ENCODE measurements at places on chromosomes 7 and 10. TPM values are rescaled to one million over a fixed set of nuclear protein-coding genes. Genes with fewer than 3 reads are reported as not detected.

- peaks cover 1% of the 10 kb centered on the region for H3K27me3 ChIP-seq
- H3K4me1 ChIP-seq = no peaks in the 10 kb centered on the region
- H3K27ac ChIP-seq = no peak overlapping the region
- no peak overlapping the region for H3K4me3 ChIP-seq
- DNase-seq = no peak
- peaks cover 2% of the 10 kb centered on the region for H3K36me3 ChIP-seq
These were observed 140.5 kb downstream of the ARL4A start for GRCh38 chr7:12827920-12828319.

- no peak overlapping the region for H3K4me3 ChIP-seq
- no peak for DNase-seq
- H3K36me3 ChIP-seq = no peaks in the 10 kb centered on the region
- H3K27me3 ChIP-seq = peaks cover 2% of the 10 kb centered on the region
These were observed 681.8 kb downstream of the TYW1 start for GRCh38 chr7:67678419-67678818.

GRCh38 chr10:124745252-124745651 is 1.1 kb upstream of the FAM53B start:
- H3K4me1 ChIP-seq = peaks cover 37% of the 10 kb centered on the region
- no peak for DNase-seq
- no peak overlapping the region for H3K4me3 ChIP-seq
- peak overlapping the region; percentile 87 for H3K27ac ChIP-seq
- H3K36me3 ChIP-seq = no peaks in the 10 kb centered on the region

DNA sequence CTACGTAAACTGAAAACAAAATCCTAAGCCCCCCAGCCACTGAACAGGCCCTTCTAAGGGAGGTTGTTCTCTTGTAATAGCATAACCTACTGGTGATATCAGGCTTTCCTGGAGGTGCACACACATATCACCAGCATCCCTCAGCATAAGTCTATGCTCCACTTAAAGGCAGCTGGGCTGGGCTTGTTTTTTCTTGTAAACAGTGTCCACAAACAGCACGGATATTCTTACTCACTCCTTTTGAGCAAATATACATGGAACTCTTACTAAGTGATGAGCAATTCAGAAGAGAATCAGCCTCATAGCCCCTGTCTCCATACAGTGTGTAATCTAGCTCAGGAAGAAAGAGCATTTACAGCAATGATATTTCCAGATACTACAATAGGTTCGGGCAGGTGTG is 2.4 kb downstream of the LRIT1 start:
- no peaks in the 10 kb centered on the region for H3K36me3 ChIP-seq
- H3K4me3 ChIP-seq = no peak overlapping the region
- peaks cover 12% of the 10 kb centered on the region for H3K27me3 ChIP-seq

- H3K27me3 ChIP-seq = no peaks in the 10 kb centered on the region
- DNase-seq = no peak
- no peak overlapping the region for H3K27ac ChIP-seq
- H3K36me3 ChIP-seq = no peaks in the 10 kb centered on the region
- H3K4me1 ChIP-seq = no peaks in the 10 kb centered on the region
These were observed 258.6 kb downstream of the CNTNAP2 start for GRCh38 chr7:146375170-146375569.

Gene NUTM2D
- 6.6 TPM for total RNA-seq

DNA sequence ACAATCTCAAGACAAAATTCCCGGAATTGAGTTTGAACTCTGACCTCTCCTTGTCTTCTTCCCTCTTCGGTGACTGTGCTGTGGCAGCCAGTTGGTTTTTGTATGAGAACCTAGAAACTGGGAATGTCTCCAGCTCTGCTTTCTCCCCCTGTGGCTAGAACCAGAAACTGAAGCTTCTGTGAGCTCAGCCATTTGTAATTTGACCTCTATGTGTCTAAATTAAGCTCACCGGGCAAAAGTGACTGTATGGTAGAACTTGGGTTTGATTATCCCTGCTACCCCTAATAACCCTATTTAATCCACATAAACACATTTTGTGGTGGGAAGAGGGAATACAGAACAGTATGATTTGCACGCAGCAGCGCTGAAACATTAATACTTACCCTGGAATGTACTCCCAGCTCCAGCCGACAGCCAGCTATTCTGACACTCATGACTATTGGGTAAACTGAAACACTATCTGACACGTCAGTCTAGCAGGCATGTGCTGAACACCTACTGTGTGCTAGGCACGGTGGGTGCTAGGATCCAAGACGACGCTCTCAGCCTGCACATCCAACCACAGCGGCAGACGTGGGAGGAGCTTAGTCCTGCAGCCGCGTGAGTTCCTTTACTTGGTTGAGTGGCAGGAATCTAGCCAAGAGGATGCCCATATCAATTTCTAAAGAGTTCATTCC is 324.8 kb downstream of the SFMBT2 start:
- H3K27me3 ChIP-seq = no peaks in the 10 kb centered on the region
- no peak overlapping the region for H3K27ac ChIP-seq
- no peaks in the 10 kb centered on the region for H3K36me3 ChIP-seq
- H3K4me1 ChIP-seq = peaks cover 2% of the 10 kb centered on the region

Gene ABI1
- 64.0 TPM for total RNA-seq

Gene VGF
- not detected for total RNA-seq

Gene KCND2
- not detected for total RNA-seq

Gene TAS2R41
- total RNA-seq = not detected

GRCh38 chr7:149071641-149072437 is 18.7 kb downstream of the ZNF786 start:
- H3K27ac ChIP-seq = peak overlapping the region; percentile 76
- H3K36me3 ChIP-seq = peaks cover 44% of the 10 kb centered on the region
- H3K27me3 ChIP-seq = no peaks in the 10 kb centered on the region
- no peak overlapping the region for H3K4me3 ChIP-seq

GRCh38 chr7:103989200-103989784 is at the start of gene RELN:
RELN (minus strand) TSS chr7:103989658; CDS start chr7:103989356, 302 bp downstream.
- no peak for DNase-seq
- peak within 1 kb of the TSS; percentile 66 for H3K4me3 ChIP-seq
- H3K27me3 ChIP-seq = peaks cover 47% of the 10 kb centered on the region
- H3K36me3 ChIP-seq = no peaks in the 10 kb centered on the region

GRCh38 chr7:157570531-157571200 is 233.9 kb downstream of the DNAJB6 start:
- H3K27ac ChIP-seq = peak overlapping the region; percentile 2
- H3K36me3 ChIP-seq = no peaks in the 10 kb centered on the region
- H3K27me3 ChIP-seq = no peaks in the 10 kb centered on the region
- H3K4me3 ChIP-seq = no peak overlapping the region
- DNase-seq = no peak

DNA sequence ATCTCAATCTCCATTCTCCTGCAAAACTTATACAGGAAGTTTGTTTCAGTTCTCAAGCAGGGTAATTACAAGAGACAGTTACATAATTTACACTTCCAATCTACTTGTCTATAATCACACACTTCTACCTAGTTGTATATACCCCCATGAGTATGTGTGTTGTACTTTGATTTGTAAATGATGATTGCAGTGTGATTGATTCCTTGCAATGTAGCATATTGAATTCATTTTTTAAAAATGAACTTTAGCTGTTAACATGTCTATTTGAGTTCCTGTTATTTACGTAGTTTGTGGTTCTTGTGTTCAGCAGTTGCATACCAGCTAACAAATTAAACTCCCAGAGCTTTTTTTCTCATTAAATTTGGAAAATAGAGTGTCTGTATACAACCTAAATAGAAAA is 102.5 kb upstream of the SAMD8 start:
- H3K4me1 ChIP-seq = peaks cover 52% of the 10 kb centered on the region
- no peak for DNase-seq
- H3K27ac ChIP-seq = no peak overlapping the region
- H3K4me3 ChIP-seq = no peak overlapping the region

DNA sequence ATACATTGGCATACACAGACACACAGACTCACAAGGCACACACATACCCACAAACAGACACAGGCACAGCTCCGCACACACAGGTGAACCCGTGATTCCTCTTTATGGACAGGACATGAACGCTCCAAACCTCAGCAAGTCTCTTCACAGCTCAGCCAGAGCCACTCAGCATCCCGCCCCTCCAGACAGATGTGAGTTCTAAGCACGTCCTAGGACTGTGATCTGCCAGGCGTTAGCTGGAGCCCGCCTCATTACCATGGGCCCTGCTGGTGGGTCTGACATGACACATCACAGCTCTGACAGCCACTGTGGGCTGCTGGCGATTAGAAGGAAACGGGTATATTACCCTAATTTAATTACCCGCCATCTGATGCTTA is 176.7 kb upstream of the PPP2R2D start:
- no peaks in the 10 kb centered on the region for H3K36me3 ChIP-seq
- H3K4me1 ChIP-seq = peaks cover 9% of the 10 kb centered on the region
- H3K4me3 ChIP-seq = no peak overlapping the region
- no peak overlapping the region for H3K27ac ChIP-seq

GRCh38 chr10:128466831-128467371 is 340.7 kb upstream of the MKI67 start:
- H3K4me1 ChIP-seq = no peaks in the 10 kb centered on the region
- no peak for DNase-seq
- H3K4me3 ChIP-seq = no peak overlapping the region
- peaks cover 19% of the 10 kb centered on the region for H3K27me3 ChIP-seq
- H3K36me3 ChIP-seq = no peaks in the 10 kb centered on the region

Gene ASZ1
- not detected for total RNA-seq

DNA sequence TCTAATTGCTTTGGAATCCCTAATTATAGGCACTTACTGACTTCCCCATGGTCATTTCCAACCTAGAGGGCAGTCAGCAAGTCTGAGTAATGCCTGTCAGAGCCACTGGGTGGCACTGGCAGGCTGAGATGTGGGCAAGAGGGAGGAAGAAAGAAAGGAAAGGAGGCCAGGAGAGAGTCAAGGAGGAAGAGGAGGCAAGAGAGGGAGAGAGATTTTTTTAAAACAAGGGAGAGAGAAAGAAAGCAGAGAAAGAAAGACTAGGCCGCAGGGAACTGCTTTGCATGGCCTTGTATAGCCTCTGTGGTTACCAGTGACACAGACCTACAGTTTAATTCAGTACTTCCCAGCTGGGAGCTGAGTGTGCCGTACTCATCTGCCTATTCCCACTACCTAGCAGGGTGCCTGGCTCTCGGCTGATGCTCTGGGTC is 210.4 kb upstream of the ADO start:
- H3K27me3 ChIP-seq = no peaks in the 10 kb centered on the region
- H3K4me1 ChIP-seq = peaks cover 2% of the 10 kb centered on the region
- no peak overlapping the region for H3K4me3 ChIP-seq
- peak; percentile 67 for DNase-seq

Data from naive thymus-derived CD8-positive, alpha-beta T cell (primary cell).